ENCODE measurements at places on chromosomes 6 and 20.

- no peak for DNase-seq
These were observed 537.9 kb downstream of the TENT5A start for GRCh38 chr6:81214414-81215091.

DNA sequence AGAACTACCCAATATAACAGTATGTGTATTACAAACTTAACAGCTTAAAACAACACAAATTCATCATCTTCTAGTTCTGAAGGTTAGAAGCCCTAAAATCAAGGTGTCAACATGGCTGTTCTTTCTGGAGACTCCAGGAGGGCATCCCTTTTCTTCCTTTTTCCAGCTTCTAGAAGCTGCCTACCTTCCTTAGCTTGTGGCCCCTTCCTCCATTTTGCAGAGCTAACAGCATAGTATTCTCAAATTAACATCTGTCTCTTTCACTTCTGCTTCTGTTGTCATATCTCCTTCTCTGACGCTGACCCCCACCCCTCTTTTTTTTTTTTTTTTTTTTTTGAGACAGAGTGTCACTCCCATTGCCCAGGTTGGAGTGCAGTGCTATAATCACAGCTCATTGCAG is 52.8 kb upstream of the AKIRIN2 start:
- no peak for DNase-seq

GRCh38 chr6:127389706-127390105 is 46.3 kb upstream of the ECHDC1 start:
- no peak for DNase-seq

DNA sequence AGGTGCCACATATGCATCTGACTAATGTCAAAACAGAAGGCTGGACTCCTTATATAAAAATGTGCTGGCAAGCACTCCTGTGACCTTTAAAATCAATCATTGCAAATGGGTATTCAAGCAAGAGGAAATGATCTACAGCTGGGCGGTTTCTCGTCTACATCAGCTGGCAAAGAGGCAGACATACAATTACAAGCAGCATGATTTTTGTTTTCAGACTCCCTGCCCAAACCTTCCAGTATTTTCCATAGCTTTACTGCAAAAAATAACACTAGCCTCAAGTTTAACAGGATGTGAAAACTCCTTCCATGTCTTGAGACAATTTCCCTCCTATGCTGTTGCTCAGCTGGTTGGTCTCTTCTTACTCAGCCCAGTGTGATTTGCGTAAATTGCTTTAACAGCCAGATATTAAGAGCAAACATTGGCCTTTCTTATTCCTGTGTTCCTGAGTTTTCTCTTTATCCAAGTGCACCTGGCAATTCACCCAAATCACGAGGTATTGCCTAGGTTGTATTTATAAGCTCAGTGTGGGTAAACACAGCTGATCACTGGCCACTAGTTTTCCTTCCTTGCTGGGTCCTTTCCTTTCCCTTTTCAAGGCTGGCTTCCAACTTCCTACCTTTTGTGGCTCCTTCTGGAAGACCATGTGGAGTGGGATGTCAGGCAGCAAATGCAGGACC is 130.4 kb downstream of the MOXD1 start:
- DNase-seq, result no peak

DNA sequence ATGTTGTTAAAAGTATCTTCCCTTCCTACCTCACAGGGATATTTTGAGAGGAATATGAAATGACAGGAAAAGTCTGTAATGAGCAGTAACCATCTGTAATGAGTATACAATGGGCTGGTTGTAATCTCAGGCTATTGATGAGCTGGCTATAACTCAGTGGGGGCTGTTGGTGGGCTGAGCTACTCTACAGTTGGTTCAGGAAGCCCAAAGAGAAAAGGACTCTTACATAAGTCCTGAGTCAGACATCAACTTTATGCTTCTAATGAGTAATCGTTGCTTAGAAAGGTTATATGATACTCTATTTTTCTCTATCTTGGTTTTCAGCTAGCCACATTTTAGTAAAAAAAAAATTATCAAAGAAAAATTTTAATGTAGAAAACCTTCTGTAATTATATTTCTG is 26.4 kb downstream of the ZNF391 start:
- no peak for DNase-seq

GRCh38 chr20:64042054-64042781 is 6.2 kb downstream of the C20orf204 start:
- DNase-seq, result no peak

GRCh38 chr20:37449276-37449675 is 71.8 kb upstream of the NNAT start:
- DNase-seq, result no peak

- no peak for DNase-seq
These were observed 107.9 kb upstream of the PLEKHG1 start for GRCh38 chr6:150491811-150492172.

DNA sequence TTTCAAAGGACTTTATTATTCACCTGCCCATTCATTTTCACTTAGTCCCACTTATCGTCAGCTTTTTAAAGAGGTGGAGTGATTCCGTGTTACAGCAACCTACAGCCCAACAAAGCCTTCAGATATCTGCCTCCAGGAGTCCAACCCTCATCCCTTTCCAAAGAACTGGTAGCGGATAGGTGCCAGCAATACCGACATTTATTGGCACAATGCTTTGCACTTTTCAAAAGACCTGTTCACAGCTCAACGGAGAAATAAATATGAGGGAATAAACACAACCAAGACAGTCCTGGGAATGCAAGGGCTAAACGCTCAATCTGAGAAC is 819 bp upstream of the MTRF1L start:
- no peak for DNase-seq

- no peak for DNase-seq
These were observed 205.3 kb downstream of the PRL start for GRCh38 chr6:22091424-22091948.

GRCh38 chr6:291697-292505 is at the start of gene DUSP22:
DUSP22 (plus strand) TSS chr6:292487; CDS start chr6:292540, 53 bp downstream.
- peak; percentile 53 for DNase-seq

GRCh38 chr6:126300735-126301134 is 39.2 kb upstream of the CENPW start:
- DNase-seq, result no peak

GRCh38 chr20:18566892-18567738 is at the start of gene SMIM26:
SMIM26 (plus strand) TSS chr20:18567432; CDS start chr20:18567479, 47 bp downstream.
- DNase-seq, result peak; percentile 82

DNA sequence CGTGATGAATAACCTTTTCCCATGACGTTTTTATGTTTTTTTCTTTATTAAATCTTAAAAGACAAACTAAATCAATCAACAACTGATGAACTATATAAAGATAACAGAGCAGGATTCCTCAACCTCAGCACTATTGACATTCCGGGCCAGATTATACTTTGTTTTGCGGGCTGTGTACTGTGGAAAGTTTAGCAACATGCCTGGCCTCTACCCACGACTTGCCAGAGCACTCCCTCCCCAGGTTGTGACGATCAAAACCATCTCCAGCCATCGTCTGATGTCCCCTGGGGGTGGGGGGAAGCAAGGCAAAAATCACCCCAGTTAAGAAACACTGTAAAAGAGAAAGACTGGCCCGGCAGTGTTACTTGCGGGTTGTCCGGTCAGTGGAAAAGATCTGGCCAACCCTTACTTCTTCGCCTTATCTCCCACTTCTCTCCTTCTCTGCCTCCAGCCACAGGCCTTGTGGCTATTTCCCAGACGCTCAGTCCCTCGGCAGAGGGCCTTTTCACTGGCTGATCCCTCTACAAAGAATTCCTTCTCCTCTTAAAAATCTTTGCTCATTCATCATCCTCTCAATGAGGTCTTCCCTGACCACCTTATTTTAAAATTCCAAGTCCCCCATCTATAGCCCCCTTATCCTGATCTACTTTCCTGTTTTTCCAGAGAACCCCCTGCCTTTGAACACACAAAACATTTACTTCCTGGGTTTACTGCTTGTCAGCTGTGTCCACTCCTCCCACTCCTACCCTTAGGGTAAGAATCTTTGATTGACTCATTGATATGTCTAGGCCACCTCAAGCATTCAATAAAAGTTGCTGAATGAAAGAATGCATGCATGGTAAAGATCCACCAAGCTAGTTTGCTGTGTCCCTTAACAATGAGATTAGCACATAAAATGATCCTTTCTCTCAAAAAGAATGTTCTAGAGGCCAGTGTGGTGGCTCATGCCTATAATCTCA is 14.7 kb upstream of the RAB22A start:
- no peak for DNase-seq

DNA sequence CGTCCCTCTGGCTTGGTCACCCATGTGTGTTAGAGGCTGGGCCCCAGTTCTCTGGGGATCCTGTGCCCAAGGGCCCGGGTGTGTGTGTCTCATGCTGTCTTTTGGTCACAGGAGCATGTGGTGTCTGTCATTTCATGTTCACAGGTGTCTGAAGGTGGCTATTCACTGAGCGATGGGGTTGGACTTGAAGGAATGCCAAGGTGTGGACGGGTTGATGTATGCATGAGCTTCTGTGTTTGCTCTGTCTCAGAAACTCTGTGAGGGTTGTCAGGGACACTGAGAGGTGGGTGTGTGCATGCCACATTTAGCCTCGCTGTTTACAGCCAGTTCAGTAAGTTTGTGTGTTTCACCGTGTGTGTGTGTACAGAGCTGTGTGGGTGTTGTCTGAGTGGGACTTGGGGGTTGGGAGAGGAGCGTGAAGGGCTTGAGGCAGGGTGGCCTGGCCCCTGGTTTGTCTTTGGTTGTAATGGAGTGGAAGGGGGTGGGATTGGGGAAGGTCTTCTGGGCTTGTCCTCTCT is 1.2 kb downstream of the DDR1 start:
- DNase-seq, result no peak

GRCh38 chr6:154292855-154293519 is 63.6 kb downstream of the IPCEF1 start:
- DNase-seq, result no peak
